MCF 10A (cell line): ENCODE measurements at places on chromosomes 6 and 20.

GRCh38 chr20:32539817-32540675 is 45.1 kb downstream of the NOL4L start:
- H3K27ac ChIP-seq: no peak overlapping the region
- no peak for DNase-seq
- no peaks in the 10 kb centered on the region for H3K36me3 ChIP-seq
- H3K4me1 ChIP-seq: peaks cover 5% of the 10 kb centered on the region

DNA sequence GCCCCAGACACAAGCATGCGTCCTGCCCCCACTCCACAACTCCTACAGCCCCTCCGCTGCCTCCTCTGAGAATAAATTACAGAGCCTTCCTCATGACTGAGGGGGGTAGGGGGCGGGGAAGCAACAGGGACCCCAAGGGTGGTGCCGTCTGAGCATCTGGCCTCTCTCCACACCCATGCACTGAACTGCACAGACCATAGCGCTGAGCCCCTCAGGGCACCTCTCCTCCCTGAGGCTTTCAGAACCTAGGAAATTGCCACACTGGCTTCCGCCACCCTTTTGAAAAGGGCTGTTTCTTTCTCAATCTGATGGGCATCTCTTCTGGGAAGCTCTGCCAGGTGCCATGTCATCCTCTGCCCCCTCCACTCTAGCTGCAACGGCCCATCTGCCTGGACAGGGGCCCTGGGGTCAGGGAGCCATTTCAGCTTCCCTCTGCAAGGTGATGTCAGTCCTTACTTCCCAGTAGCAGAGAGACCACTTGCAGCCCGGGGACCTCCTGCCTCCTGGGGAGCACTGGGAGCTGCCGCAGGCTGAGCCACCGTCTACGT is 2.5 kb downstream of the CST7 start:
- H3K27me3 ChIP-seq: no peaks in the 10 kb centered on the region
- no peak overlapping the region for H3K27ac ChIP-seq
- no peak for DNase-seq
- no peaks in the 10 kb centered on the region for H3K4me1 ChIP-seq

GRCh38 chr6:1079525-1079924 is 232.4 kb upstream of the FOXQ1 start:
- no peak overlapping the region for H3K4me3 ChIP-seq
- DNase-seq: no peak
- peaks cover 14% of the 10 kb centered on the region for H3K4me1 ChIP-seq
- no peaks in the 10 kb centered on the region for H3K36me3 ChIP-seq
- H3K27me3 ChIP-seq: no peaks in the 10 kb centered on the region
- H3K27ac ChIP-seq: no peak overlapping the region

- H3K4me3 ChIP-seq: no peak overlapping the region
- no peaks in the 10 kb centered on the region for H3K36me3 ChIP-seq
- no peaks in the 10 kb centered on the region for H3K27me3 ChIP-seq
- H3K27ac ChIP-seq: no peak overlapping the region
These were observed 84.6 kb upstream of the TCF21 start for GRCh38 chr6:133804265-133804664.

DNA sequence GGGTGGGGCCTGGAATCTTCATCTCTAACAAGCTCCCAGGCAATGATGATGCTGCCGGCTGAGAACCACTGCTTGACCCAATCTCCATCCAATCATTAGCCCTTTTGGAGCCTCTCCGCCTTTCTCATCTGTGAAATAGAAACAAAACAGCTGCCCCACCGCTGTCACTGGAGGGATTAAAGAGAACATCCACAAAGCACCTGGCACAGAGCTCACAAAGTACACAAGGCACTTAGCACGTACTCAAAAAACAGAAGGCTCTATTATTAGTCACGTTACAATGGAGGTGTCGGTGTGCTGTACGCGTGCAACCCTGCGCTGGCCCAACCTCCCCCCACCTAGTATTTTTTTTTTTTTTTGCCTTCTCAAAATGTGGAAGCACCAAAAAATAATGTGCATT is 213.5 kb upstream of the ARID1B start:
- H3K27me3 ChIP-seq: no peaks in the 10 kb centered on the region
- no peaks in the 10 kb centered on the region for H3K36me3 ChIP-seq
- H3K4me3 ChIP-seq: no peak overlapping the region
- H3K27ac ChIP-seq: no peak overlapping the region

GRCh38 chr6:46331461-46331860 is 159.8 kb downstream of the RCAN2 start:
- H3K4me1 ChIP-seq: no peaks in the 10 kb centered on the region
- H3K4me3 ChIP-seq: no peak overlapping the region
- DNase-seq: no peak
- H3K27me3 ChIP-seq: peaks cover 42% of the 10 kb centered on the region
- no peak overlapping the region for H3K27ac ChIP-seq

DNA sequence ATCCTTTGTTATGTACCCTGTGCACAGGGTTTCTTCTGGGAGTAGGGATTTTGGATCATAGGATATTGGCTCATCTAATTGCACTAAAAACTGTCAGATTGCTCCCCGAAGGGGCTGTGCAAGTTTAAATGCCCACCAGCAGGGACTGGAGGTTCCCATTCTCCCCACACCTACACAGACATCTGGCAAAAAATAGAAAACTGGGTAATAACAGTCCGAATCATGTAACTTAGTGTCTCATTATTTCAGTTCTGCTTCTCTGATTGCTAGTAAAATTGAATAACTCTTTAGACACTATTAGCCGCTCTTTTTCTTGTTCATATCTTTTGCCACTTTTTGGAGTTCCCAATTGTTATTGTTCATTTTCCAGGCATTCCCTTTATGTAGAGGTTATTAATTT is 5.3 kb downstream of the PSMF1 start:
- H3K27me3 ChIP-seq: no peaks in the 10 kb centered on the region
- H3K4me3 ChIP-seq: no peak overlapping the region
- H3K4me1 ChIP-seq: peaks cover 38% of the 10 kb centered on the region
- peaks cover 45% of the 10 kb centered on the region for H3K36me3 ChIP-seq
- DNase-seq: no peak
